Stimulated activated CD4-positive, alpha-beta T cell treated with anti-CD3 and anti-CD28 coated beads, Interleukin-15, amount 100 ng/mL, for 1 hour (primary cell): ENCODE measurements at places on chromosomes 1 and 21.

- no peak for DNase-seq
Observed at GRCh38 chr1:205920159-205920558, 23.1 kb downstream of the SLC26A9 start.

DNA sequence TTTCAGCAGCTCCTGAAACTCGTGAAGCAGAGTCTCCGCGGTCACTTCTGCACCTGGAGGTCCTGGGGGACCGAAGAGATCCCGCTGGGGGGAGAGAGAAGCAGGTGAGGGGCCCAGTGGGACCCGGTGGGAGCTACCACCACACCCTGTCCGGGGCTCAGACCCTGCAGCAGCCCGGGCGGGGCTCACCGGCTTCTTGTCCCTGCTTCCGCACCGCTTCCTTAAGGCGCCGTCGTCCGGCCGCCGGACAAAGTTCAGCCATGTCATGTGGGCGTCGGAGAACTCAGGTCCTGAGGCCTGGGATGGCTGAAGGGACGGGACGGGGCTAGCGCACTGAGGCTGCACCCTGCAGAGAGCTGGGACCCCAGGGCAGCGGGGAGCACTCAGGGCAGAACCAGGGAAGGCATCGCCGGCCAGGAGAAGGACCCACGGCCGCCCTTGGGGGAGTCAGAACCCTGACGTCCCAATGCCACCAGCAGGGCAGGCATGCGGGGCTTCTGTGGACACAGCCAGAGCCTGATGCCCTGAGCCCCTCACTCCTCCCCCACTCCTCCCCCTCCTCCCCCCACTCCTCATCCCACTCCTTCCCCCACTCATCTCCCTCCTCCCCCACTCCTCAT, 2.2 kb downstream of the C1QTNF12 start:
- DNase-seq, result no peak

DNA sequence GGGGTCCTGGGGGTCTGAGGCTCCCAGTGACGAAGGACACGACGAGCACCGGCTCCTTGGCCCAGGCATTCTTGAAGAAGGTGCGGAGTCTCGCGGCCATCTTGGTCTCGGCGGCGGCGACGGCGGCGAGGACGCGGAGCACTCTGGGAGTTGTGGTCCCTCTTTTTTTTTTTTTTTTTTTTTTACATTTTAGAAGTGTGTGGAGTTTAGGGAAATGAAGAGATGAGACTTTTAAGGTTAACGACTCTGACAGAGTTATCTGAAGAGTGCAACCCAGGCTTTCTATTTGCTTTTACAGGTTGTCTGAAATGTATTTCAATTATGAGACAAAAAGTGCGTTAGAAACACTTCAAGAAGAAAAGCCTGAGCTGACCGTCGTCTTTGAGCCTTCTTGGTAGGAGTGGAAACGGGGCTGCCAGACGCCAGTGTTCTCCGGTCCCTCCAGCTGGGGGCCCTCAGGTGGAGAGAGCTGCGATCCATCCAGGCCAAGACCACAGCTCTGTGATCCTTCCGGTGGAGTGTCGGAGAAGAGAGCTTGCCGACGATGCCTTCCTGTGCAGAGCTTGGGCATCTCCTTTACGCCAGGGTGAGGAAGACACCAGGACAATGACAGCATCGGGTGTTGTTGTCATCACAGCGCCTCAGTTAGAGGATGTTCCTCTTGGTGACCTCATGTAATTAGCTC, 9.7 kb downstream of the OR2B11 start:
- DNase-seq, result no peak

GRCh38 chr1:104100115-104100514, 350.4 kb downstream of the AMY1C start:
- DNase-seq, result no peak

- no peak for DNase-seq
Observed at GRCh38 chr1:177249231-177249630, 78.5 kb downstream of the BRINP2 start.

DNA sequence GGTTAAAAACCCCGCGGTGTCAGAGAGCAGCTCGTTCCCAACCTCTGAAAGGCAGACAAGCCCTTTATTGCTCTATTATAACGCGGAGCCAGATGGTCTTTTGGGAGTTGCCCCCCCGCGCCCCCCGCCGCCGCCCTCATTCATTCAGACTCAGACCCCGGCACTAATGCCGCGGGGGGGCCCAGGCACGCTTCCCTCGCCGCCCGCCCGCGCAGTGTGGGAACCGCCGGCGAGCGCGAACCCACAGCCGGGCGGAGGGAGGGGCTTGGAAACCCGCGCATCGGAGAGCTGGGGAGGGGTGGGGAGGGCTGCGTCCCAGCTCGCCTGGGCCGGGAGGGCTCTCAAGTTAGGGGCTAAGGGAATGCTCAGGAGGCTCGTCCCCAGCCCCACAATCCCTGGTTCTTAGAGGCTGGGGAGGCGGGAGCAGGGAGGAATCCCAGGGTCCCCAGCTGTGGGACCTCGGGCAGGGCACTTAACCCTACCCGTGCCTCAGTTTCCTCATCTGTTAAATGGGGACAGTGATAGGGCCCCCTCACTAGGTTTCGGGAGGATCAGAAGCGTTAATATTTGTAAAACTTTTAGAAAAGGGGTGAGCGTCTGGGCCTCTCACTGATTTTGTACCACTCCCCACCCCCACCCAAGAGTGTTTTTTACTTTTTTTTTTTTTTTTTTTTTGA, 10.9 kb upstream of the HES5 start:
- DNase-seq, result no peak

- no peak for DNase-seq
Observed at GRCh38 chr1:2962541-2962940, 58.7 kb upstream of the ACTRT2 start.

- peak; percentile 4 for DNase-seq
Observed at GRCh38 chr1:98870959-98871903, 133.4 kb downstream of the PLPPR5 start.

GRCh38 chr1:151814426-151814825, 9.2 kb upstream of the LINGO4 start:
- no peak for DNase-seq

- no peak for DNase-seq
Observed at GRCh38 chr21:29550205-29550604, 251.5 kb downstream of the BACH1 start.

GRCh38 chr21:22554690-22555316, 1556.6 kb downstream of the NCAM2 start:
- no peak for DNase-seq

- no peak for DNase-seq
Observed at GRCh38 chr1:243799908-243800307, 50.1 kb downstream of the AKT3 start.

DNA sequence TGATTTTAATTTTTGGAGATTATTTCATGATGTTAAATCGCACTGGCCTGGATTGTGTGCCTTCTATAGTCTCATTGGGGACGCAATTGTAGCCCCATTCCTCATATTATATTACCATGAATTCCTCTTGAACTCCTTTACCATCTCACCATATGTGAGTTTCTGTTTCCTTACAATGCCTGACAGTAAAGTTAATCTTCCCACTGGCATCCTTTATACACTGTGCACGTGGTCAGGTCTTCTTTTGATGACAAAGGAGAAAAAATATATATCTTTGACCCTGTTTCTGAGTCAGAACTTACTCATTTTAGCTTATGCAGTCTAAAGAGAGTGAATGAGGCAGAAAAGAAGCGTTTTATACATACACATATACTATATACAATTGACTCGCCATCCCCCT, 774 bp upstream of the ABL2 start:
- DNase-seq, result no peak

DNA sequence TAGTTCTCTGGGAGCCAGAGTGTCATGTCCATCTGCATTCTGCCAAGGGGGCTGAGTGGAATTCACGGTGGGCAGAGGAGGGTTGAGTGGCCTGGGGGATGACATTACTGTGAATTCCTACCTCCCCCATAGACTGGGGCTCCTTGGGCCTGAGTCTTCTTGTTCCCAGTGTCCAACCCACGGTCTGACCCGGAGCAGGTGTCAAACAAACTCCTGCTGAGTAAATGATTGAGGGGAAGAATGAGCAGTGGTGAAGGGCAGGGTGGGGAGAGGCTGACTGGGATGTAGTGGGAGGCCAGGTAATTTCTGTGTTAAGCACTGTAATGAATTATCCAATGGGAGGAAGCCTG, 597.6 kb downstream of the MATN1 start:
- DNase-seq, result no peak

GRCh38 chr1:159829822-159830465, 3.3 kb downstream of the SLAMF8 start:
- DNase-seq, result no peak

GRCh38 chr1:153293480-153293775, 19.3 kb downstream of the PGLYRP3 start:
- DNase-seq, result no peak

- no peak for DNase-seq
Observed at GRCh38 chr21:16084776-16085364, 355.1 kb downstream of the USP25 start.

DNA sequence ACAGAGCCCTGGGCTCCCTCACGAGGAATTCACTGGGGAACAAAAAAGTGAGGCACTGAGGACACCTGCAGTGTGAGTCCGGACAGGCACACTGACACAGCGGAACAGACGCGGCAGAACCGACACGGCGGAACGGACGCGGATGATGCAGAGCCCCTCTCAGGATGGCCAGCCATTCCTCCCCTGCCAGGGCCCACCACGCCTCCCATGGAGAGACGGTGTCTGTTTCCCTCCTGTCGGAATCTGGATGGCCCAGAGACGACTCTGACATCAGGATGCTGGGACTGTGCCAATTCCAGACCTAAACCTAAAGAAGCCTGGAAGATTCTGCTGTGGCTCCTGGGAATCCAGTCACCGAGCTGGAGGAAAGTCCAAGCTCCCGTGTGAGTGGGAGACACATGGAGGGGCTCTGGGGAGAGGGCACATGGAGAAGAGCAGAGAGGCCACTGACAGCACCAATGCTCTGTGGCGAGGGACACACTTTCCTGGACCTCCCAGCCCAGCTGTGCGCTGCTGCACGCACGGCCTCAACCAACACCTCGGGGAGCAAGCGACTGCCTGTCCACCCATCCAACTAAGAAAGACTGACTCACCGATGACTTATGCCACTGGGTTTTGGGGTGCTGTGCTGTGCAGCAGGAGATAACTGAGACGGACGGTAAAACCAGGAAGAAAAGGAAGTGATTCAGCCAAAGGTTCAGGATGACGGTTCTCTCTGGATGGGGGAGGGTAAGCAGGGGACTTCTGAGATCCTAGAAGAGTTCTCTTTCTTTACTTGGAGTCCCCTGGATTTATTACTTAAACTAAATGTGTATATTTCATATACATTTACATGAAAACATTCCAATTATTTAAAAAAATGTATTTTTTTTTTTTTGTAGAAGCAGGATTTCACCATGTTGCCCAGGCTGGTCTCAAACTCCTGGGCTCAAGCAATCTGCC, 23.3 kb downstream of the ZBTB17 start:
- no peak for DNase-seq

GRCh38 chr21:46001821-46002681, 20.5 kb downstream of the COL6A1 start:
- no peak for DNase-seq

GRCh38 chr1:93323185-93323820, 22.4 kb upstream of the DR1 start:
- no peak for DNase-seq

DNA sequence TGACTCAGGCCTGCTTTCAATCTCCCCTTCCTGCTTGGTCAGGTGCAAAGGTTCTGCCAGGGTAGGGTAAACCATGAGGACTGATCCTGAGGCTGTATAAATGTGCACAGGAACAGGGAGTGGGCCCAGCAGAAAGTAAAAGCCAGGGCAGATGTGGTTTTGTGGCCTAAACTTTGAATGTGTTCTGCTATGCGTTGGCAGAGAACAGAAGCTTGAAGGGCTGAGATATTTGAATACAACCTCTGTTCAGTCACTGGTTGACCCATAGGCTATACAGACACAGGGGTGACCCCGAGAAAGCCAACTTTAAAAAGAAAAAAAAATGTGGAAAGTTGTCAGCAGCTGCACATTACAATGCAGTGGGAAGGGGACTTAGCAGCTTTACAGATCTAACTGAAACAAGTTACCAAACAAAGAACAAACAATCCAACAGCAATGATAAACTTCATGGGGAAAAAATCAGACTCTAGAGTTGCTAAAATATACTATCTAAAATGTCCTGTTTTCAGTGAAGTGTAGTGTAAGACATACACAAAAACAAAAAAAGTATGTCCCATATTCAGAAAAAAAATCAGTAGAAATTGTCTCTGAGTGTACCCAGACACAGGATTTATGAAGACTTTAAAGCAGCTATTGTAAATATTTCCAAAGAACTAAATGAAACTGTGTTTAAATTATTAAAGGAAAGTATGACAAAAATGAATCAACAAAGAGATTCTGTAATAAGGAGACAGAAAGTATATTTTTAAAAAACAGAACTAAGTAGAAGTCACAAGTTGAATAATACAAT, 216.1 kb downstream of the RPS6KC1 start:
- DNase-seq, result no peak

GRCh38 chr1:9112961-9113880, 15.7 kb downstream of the GPR157 start:
- DNase-seq, result no peak
